GM23338 (cell line): ENCODE measurements at places on chromosomes 6 and 20. TPM values are rescaled to one million over a fixed set of nuclear protein-coding genes. Genes with fewer than 3 reads are reported as not detected.

The ZBP1 gene
- total RNA-seq: not detected in 2 replicates

The HUS1B gene
- 3.9 and 7.0 TPM in 2 replicates for total RNA-seq

The TRIM40 gene
- not detected in 2 replicates for total RNA-seq

The RAD21L1 gene
- total RNA-seq: 0.10 TPM in 1 of 2 replicates, not detected in the other

The CLVS2 gene
- total RNA-seq: 0.27 and 0.66 TPM in 2 replicates

The CCNC gene
- 143 and 175 TPM in 2 replicates for total RNA-seq

The MAK gene
- 0.35 and 0.50 TPM in 2 replicates for total RNA-seq

The CFAP61 gene
- not detected in 2 replicates for total RNA-seq

The HDGFL1 gene
- total RNA-seq: not detected in 2 replicates

The TPD52L1 gene
- 13.5 and 22.8 TPM in 2 replicates for total RNA-seq

The SYCP2L gene
- 4.9 and 11.0 TPM in 2 replicates for total RNA-seq

The ADGRF1 gene
- not detected in 2 replicates for total RNA-seq

The PPP1R16B gene
- total RNA-seq: 11.5 and 12.0 TPM in 2 replicates
